ENCODE measurements at places on chromosomes 4 and X.

GRCh38 chrX:131288738-131289511, at the start of gene IGSF1:
TSS of gene IGSF1 (minus strand) at chrX:131289306. CDS start at chrX:131286674, 2,632 bp downstream.
- DNase-seq: peak; percentile 9

- DNase-seq: no peak
Observed at GRCh38 chr4:78578674-78579425, 27.3 kb downstream of the ANXA3 start.

DNA sequence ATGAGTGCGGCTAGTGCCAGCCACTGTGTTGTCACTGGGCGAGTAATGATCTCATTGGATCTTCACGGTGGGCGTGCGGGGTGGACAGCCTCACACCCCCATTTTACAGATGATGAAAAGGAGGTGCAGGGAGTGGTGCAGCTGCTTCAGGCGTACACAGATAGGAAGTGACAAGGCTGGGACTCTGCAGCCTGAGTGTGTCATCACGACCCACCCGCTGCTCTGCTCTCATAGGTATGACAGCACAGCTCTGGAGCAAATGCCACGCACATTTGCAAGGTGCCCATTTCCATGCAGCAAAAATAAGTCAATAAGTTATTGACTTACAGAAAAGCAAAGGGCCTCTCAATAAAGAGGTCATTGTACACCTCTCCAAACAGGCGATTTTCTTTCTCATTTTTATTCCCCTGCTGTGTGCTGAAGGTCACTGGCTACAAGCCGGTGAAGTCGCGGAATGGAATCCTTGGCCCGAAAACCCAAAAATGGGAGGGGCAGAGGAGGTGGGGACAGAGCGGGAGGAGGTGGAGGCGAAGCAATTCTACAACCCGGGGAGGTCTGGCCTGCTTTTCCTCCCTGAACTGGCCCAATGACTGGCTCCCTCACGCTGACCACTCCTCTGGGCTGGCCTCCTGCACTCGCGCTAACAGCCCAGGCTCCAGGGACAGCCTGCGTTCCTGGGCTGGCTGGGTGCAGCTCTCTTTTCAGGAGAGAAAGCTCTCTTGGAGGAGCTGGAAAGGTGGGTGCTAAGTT, at the start of gene SOD3:
Gene SOD3, plus strand, starts transcription at position 658 of the 750 bp plus-strand sequence. CDS start 3,949 bp downstream, outside the sequence.
- DNase-seq: no peak

GRCh38 chrX:48059296-48059639, 12.2 kb downstream of the ZNF630 start:
- DNase-seq: no peak

DNA sequence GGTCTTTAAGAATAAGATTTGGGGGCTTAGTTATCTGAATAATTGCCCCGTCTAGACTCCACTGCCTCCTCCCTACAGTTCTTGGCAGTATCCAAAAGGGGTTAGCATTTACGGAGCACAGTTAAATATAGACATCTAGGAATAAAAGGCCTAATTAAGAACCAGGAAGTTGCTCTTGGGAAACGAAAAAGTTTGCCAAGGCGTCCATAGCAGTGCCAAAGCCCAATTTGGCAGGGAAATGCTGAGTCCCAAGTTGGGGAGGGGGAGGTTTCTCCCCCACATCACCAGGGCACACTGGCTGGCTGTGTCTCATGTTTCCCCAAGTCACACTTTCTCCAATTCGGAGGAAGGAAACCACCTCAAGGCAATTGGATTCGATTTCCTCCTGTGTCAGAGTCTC, 338.7 kb downstream of the FBXW7 start:
- no peak for DNase-seq

GRCh38 chr4:180057891-180058671, 2185.1 kb upstream of the TENM3 start:
- DNase-seq: no peak

DNA sequence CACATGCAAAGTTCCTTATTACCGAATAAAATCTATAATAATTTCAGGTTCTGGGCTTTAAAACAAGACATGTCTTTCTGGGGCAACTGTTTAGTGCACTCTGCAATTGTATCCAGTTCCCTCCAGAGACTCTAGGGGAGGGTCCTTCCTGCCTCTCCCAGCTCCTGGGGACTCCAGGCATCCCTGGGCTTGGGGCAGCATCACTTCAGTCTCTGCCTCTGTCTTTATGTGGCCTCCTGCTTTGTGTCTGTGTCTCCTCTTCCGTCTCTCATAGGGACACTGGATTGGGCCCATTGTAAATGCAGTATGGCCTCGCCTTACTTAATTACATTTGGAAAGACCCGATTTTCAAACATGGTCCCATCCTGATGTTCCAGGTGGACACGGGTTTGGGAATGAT, 10.9 kb upstream of the ASMTL start:
- no peak for DNase-seq

DNA sequence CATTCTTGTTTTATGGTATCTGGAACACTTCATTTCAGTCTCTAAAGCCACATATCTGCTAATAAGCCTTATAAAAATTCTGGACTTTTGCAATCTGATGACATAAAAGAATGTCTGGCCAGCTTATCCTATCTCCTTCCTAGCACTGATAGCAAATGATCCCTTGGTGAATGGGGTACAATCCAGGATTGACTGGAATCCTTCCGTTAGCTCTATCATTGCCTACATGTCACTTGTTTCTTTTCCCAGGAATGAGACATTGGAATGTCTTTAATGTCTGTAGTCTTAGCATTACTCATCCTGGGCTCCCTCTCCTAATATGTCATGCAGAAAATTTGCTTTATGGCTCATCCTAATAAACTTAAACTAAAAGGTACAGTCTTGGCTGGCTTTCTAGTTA, 14.8 kb upstream of the PABPC4L start:
- DNase-seq: no peak

- no peak for DNase-seq
Observed at GRCh38 chr4:109007976-109008375, 245.1 kb upstream of the ETNPPL start.

DNA sequence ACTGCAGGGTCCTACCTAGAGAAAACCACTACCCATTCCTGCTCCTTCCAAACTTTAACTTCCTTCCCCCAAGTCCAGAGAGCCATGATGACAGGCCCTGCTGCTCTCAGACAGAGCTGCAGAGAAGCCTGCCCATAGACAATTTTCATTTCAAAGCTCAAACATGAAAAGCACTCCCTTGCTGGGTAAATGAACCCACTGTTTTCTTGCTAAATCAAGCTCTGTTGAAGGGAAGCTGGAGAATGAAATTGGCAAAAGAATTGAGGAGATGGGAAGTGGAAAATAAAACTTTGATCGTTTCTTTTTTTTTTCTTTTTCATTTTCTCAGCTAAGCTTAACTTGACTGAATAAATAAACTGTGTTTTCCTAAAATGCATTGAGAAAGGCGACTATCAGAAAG, 331.1 kb upstream of the CPEB2 start:
- no peak for DNase-seq

Data from NCI-H446 treated with DMSO at 0.1 percent for 48 hours (cell line).